ENCODE measurements at places on chromosomes 16 and 17.

DNA sequence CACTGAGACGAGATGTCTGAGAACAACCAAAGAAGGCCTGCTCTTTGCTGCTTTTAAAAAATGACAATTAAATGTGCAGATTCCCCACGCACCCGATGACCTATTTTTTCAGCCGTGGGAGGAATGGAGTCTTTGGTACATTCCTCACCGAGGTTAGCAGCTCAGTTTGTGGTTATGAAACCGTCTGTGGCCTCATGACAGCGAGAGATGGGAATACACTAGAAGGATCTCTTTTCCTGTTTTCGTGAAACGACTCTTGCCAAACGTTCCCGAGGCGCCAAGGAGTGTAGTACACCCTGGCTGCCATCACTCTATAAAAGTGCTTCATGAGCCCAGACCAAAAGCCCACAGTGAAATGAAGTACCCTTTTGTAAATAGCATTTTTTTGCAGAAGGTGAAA is 87.8 kb downstream of the CRISPLD2 start:
- DNase-seq: peak; percentile 61

GRCh38 chr16:2518823-2519710 is 1.1 kb upstream of the AMDHD2 start:
- DNase-seq: no peak

GRCh38 chr17:81391293-81391935 is 3.8 kb upstream of the BAHCC1 start:
- no peak for DNase-seq

GRCh38 chr16:80028581-80029380 is 428.2 kb upstream of the MAF start:
- DNase-seq: no peak

GRCh38 chr17:7580604-7581575 is 1.5 kb downstream of the CD68 start:
- no peak for DNase-seq

- DNase-seq: no peak
These were observed 76.6 kb downstream of the CMIP start for GRCh38 chr16:81521141-81521626.

GRCh38 chr16:72241930-72242329 is 70.0 kb upstream of the PMFBP1 start:
- DNase-seq: peak; percentile 54

- DNase-seq: no peak
These were observed 193.4 kb upstream of the TOX3 start for GRCh38 chr16:52740333-52740732.

DNA sequence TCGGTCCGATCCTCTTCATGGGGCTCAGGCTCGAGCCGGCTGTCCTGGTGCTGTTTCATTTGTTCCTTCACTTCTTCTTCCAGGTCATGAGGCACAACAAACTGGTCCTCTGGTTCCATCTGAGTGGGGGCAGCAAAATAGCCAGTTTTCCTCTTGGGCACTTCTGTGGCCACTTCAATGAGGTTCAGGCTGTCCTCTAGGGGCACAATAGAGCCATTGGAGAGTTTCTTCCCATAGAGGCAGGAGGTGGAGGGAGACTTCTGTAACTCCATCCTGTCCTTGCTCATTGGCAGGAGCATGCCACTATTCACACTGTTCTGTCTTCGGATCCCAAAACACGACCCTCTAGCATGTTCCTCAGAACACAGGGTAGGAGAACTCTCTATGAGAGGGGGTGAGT is 22.9 kb downstream of the MARVELD3 start:
- no peak for DNase-seq

DNA sequence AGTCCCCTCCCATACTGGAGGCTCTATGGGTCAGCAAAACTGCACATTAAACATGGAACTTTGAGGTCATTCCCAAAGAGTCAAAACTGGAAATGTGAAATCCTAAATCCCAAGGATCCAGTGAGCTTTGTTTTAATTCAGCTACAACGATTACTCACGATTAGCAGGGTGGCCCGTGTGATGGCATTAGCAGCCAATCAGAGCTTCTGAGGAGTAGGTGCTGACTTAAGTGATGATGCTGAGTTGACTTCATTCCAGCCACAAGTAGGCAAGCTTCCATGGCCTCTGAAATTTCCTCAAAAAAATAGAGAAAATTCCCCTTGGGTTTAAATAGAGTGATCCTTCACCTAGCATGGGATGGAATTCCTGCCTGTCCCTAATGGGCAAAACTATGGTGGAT is 28.1 kb upstream of the BEAN1 start:
- DNase-seq: peak; percentile 9
